SIG-M5 (cell line): ENCODE measurements at places on chromosomes 2 and 18.
A peak's percentile ranks its signal among the peaks of the same experiment; 100 is the strongest.

- no peak for DNase-seq
These were observed 49.5 kb upstream of the ACAA2 start for GRCh38 chr18:49862656-49863385.

DNA sequence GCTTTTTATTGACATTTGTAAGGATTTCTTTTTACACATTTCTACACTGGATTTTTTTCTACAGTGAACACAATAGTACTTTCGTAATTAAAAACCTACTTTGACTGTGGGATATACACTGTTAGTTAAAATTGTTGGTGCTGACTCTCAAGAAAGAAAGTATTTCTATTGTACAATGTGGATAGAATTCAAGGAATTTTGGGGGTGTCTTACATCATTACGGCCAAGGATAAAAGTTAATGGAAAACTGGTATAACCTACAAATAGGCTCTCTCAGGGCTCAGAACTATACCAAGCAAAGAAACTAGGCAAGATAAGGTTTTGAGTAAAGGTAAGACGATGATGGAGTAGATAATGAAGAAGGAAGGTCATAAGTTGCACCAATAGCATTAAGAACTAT is 198.4 kb upstream of the PARD3B start:
- no peak for DNase-seq

GRCh38 chr18:23740105-23740830 is 51.0 kb downstream of the LAMA3 start:
- DNase-seq = peak; percentile 91

- DNase-seq = no peak
These were observed 711 bp downstream of the SFXN5 start for GRCh38 chr2:73070643-73071359.

DNA sequence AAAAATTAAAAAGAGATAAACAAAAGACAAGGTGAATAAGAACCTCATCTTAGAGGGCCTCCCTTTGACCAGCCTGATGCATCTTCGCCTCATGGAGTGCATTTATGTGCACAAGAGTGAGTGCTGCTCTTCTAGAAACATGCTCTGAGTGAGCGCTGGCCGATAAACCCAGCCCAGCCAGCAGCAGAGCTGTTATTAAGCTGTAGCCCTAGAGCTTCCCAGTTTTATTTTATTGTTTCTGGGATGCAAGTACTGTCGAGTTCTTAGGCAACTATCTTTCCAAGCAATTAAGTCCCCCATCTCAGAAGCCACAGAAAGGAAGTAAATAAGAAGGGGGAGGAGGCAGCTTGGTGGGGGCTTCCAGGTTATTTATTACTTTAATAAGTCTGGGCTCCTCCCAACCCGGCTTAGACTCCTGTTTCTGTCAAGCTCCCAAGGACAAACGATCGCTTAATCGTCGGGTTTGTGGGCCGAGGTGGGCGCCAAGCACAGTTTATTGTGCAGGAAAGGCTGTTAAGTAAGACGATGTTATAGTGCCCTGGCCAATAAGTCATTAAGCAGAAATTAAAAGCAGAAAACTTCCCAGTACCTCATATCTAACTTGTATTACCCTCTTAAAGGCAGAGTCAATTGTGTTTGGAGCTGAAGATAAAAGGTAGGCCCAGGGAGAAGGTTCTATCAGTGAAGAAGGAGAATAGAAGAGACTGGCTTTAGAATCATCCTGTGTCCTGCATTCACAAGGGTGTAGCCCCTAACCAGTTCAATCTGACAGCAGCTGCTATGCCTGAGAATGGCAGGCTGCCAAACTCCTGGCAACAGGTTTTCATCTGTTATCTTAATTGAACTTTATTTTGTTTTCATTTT is 176.3 kb downstream of the PIK3C3 start:
- DNase-seq = no peak
